Spleen (tissue), 13 donors: ENCODE measurements at places on chromosomes 2 and 18.

DNA sequence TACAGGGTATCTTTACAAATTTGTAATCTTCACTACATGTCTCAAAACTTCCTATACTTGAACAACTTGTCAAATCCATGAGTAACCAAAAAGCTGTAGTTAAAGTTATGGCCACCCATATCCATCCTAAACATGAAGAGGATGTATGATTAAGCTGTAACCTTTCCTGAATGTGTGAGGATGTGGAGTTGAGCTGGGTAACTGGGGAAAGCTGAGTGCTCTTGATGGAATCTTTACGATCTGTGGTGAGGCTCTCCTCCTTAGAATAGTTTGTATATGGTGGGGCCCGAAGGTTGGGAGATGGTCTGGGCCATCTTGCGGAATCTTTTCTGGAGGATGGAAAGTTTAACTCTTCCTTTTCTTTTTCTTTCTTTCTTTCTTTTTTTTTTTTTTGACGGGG, 29.4 kb downstream of the DPP4 start:
- DNase-seq: no peak

DNA sequence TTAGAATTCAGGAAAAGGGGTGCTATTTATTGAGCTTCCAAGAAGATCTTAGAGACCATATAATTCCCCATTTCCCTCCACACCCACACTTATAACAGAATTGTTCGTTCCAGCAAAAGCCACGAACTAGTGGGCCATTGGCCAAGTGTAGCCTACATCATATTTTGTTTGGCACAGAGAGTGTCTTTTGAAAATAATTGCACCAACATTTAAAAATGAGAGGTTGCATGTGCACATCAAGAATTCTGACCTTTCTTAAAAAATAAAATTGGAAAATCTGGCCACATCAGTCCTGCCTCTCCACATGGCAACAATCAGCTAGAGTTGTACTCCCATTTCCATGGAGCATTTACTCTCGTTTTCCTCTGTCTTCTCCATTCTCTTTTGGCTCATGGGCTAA, 655.5 kb upstream of the FANCL start:
- no peak for DNase-seq

DNA sequence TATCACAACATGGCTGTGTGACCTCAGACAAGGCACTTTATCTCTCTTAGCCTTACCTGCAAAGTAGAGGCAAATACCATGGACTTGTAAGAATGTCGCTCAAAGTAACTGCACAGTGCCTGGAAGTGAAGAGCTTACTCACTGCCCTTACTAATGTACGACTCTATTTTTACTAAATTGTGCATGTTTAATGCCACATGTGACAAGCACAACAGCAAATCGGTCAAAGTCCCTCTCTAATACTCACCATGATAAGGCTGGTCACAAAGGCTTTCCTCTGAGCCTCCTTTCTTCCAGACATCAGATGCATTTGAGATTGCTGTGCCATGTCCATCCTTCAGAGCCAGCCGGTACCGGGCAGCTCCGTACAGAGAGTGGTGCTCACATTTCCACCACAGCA, 100.4 kb upstream of the CD302 start:
- no peak for DNase-seq

GRCh38 chr18:47294801-47295200, 43.3 kb upstream of the SKOR2 start:
- DNase-seq: no peak

DNA sequence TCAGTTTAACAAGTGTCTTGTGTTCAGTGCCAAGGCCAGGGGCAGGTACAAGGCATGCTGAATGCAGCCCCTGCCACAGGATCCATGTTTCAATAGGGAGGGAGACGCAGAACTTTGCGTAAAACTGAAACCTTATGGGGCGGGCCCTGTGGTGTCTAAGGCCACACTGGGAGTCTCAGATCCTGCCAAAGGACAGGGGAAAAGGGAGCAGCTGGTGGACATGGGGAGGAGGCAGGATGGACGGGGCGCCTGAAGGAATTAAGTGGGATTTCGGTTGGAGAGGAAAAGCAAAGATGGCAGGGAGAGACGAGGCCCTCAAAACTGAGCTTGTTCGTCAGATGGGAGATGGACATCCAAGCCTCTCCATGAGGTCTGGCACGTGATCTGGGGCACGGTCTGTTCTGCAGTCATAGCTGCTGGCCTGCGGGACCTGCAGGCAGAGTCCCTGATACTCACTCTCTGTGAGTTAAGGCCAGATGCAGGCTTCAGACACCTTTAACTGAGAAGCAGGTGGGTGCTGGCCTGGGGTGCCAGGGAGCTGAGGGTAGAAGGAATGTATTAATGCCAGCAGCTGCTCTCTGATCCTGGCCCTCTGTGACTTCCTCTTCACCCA, 48.8 kb downstream of the TCF7L1 start:
- peak; percentile 51 for DNase-seq

- DNase-seq: no peak
Measured at GRCh38 chr18:63908858-63909257, 1.1 kb downstream of the SERPINB10 start.

- DNase-seq: no peak
Measured at GRCh38 chr2:175175896-175176295, 5.6 kb downstream of the ATP5MC3 start.

GRCh38 chr2:120861191-120861575, 125.5 kb downstream of the GLI2 start:
- peak; percentile 62 for DNase-seq

DNA sequence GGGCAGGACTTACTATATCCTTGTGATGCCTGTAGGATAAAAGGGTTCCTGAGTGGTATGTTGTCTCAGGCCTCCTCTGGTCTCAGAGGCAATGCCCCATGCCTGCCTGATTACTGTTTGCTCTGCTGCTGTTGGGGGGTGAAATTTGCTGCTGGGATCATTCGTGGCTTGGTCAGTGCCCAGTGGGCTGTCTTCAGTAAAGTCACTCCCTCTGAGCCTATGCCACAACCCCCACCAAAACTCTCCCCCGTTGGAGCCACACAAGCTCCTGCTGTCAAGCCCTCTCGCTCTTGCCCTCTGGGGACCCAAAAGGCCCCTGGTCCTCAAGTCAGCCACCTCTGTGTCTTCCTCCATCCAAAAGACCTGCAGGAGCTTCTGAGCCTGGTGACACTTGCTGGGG, 38.6 kb upstream of the TGIF1 start:
- no peak for DNase-seq

GRCh38 chr2:196479350-196479749, 160.2 kb upstream of the CCDC150 start:
- no peak for DNase-seq

- no peak for DNase-seq
Measured at GRCh38 chr2:23568626-23569190, 183.7 kb downstream of the KLHL29 start.

DNA sequence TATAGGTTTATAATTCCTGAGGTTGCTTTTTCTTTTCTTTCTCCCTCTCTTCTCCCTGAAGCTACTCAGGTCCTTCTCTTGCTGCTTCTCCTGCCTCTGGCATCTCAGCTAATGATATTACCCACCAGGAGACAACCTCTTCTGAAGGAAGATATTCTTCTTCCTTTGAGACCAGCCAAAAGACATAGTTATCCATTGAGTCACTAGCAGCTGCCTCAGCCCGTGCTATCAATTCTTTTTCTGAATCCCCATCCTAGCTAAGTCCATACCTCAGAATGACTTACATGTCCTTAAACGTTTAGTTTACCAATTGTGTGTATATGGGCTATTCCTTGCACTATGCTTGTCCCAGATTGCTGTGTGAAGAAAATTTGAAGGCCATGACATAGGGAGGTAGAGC, 25.0 kb upstream of the RNF103 start:
- DNase-seq: no peak

GRCh38 chr2:17353263-17353662, 165.0 kb downstream of the RAD51AP2 start:
- no peak for DNase-seq

DNA sequence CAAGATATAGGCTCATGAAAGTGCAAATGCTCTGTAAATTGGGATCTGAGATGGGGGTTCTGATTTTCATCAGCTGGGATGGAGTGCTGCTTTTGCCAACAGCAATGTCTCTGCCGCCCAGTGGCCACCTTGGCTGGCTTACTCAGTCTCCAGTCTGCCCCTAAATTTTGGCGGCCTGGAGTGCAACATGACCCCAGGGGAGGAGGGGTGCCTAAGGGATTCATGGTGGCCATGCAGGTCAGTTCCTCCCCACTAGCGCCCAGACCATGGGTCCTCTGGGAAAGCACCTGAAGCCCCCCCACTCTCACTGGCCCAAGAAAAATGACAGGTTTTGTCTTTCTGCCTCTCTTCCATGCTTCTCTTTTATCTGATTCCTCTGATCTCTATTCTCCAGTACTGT, 45.0 kb downstream of the SLC4A3 start:
- DNase-seq: no peak

DNA sequence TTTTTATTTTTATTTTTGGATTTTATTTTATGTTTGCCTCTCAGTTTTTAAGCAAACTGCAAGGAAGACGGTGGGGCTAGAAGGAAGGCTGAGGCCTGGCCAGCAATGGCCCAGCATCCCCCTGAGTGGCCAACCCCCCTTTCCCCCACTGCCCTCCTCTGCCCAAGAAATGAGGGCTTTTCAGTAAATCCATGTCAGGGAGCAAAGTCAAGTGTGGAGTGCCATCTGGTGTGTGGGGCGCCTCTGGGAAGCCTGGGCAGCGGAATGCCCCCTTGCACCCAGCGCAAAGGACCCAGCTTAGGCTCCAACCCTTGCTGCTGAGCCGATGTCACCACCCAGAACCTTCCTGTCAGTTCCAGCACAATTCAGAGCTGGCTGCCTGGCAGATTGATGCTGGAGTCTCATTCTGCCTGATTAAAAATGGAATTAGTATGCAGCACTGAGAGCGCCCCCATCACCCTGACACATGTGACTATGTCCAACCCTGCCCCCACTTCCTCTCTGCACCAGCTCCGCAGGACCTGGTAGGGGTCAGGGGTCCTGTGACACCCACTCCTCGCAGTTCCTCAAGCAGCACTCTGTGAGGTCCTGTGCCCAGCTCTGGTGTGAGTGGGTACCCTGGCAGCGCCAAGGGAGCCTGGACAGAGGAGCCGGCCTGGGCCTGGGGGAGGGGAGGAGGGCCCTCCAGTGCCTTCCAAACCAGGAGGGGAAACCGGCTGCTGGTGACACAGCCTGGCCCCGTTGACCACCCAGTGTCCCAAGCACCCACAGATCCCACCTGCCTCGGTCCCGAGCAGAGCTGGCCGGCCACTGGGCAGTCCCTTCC, 9.2 kb upstream of the ALPP start:
- no peak for DNase-seq
